GM12892 (cell line): ENCODE measurements at places on chromosomes 13 and 19.

DNA sequence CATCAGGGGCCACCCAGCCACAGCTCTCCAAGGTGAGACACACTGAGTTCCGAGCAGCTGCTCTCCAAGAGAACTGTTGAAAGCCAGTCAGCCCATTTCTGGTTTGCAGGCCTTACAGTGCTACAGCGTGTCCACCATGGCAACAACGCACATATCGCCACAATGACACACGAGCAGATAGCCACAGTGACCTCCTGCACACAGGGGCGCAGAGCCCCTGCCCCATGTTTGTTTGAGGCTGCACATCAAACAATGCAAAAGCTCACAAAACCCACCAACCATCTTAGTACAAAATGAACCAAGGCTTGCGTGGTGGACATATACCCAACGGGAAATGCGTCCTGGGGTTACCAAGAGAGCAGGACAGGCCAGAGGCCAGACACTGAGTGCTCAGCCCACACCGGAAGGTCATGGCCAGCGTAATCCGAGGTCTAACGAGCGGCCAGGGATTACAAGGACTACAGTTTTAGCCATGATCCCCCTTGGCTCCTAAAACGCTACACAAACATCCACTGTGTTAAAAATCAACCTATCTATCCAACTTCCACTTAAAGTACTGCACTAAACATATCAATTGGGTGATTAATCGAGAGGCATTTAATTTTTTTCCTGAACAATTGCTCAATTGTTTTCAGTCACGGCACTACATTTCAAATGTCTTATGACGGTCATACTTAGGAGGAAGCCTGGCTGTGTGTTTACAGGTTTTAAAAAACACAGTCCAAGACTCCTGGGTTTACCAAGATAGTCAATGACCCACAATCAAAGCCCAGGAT, 56.0 kb downstream of the STK24 start:
- no peak for DNase-seq

DNA sequence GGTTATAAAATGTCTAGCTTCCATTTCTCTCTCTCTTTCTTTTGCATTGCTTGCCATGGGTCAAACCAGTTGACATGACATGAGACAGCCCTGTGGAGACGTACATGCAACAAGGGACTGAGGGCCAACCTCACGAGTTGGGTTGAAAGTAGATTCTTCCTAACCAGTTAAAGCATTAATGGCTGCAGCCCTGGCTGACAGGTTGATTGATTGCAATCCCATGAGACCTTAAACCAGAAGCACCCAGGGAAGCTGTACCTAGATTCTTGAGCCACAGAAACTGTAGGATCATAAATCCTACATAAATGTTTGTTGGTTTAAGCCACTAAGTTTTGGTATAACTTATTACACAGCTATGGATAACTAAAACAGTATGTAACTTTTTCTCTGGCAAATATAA, 373.8 kb downstream of the DACH1 start:
- no peak for DNase-seq

DNA sequence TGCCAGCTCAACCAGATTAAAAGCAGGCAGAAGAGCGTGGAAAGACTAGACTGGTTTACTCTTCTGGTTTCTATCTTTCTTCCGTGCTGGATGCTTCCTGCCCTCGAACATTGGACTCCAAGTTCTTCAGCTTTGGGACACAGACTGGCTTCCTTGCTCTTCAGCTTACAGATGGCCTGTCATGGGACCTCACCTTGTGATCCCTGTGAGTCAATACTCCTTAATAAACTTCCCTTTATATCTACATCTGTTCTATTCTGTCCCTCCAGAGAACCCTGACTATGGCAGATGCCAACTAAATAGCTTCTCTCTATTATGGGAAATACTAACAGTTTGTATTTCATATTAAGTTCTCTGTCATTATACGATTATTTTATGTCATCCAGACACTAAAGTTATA, 609.1 kb downstream of the LMO7 start:
- no peak for DNase-seq

- no peak for DNase-seq
Observed at GRCh38 chr13:113546571-113547237, 37.8 kb upstream of the TFDP1 start.

DNA sequence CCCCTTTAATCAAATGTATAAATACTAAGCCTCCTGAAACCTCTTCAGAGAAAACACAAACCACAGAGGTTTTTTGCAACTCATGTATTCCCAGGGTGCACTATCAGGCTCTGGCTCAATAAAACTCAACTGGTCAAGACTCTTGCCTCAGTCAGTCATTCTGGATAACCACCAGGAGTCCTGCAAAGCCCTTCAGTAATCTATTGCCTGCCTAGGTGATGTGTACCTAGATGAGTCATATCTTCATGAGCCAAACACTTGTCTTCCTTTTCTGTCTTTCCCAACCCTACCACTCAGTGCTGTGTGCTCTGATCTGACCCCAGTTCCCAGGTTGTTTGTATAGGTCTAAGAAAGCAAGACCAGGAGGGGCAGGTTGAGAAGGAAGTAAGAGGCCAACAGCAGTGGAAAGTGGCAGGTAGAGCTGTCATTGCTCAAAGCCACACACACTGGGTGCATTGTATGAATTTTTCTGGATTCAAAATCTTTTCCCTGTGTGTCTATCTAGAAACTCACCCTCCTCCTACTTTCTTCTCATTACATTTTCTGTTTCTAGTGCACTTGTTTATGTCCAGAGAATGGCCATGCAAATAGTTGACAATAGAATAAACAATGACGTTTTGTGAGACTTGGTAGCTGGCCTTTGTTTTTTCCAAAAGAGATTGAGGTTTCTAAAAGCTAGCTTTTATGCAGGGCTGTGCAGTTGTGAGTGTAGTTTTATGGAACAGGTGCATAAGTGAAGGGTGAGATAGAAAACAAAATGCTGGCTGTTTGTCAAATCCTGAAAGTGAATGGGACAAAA, 48.1 kb downstream of the PSG1 start:
- DNase-seq = no peak

DNA sequence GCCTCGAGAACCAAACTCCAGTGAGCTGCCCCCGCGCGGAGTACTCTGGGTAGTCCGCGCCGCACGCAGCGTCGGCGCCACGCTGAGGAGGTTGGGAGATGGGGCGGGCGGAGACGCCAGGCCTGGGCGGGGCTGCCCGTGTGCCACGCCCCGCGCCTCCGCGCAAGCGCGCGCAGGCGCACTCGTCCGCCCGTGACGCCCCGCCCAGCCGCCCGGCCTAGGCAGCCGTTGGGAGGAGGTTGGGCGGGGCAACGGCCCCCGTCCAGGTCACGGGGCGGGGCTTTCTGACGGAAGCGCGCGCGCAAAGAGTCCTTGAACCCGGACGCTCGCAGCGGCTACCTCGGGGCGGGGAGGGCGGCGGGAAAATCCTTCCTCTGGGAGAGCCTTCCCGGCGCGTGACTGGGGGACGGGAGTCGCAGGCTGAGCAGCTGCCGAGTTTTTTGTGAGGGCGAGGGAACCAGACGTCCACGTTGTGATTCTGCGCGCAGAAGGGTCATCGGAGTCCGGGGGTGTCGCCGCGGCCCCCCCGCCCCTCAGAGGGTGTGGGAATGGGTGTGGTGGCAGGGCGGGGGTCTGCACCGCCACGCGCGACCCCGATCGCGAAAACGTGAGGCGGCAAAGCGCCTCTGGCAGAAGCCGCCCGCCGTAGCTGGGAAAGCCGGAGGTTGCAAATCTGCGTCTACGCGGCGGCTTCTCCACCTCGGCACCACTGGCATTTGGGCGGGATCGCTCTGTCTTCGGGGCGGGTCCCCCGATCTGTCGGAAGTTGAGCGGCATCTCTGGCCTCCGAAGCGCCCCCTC, at the start of gene MED26:
Gene MED26 (minus strand): TSS at position 22 of the 801 bp plus-strand sequence. CDS start 261 bp downstream, outside the sequence.
- peak; percentile 86 for DNase-seq

DNA sequence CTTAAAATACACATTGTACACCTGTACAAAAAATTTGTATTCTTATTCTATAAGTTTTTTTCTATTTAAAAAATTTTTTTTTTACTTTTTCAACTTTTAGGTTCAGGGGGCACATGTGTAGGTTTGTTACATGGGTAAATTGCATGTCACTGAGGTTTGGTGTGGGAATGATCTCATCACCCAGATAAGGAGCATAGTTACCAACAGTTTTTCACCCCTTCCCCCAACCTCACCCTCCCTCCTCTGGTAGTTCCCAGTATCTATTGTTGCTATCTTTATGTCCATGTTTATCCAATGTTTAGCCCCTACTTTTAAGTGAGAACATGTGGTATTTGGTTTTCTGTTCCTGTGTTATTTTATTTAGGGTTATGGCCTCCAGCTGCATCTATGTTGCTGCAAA, 89.9 kb downstream of the CDK8 start:
- no peak for DNase-seq

- no peak for DNase-seq
Observed at GRCh38 chr19:48292798-48293197, 22.9 kb downstream of the ZNF114 start.

- DNase-seq = no peak
Observed at GRCh38 chr13:104869501-104869900, 1666.0 kb downstream of the EFNB2 start.

GRCh38 chr13:110158226-110158625, 148.7 kb downstream of the COL4A1 start:
- DNase-seq = no peak

DNA sequence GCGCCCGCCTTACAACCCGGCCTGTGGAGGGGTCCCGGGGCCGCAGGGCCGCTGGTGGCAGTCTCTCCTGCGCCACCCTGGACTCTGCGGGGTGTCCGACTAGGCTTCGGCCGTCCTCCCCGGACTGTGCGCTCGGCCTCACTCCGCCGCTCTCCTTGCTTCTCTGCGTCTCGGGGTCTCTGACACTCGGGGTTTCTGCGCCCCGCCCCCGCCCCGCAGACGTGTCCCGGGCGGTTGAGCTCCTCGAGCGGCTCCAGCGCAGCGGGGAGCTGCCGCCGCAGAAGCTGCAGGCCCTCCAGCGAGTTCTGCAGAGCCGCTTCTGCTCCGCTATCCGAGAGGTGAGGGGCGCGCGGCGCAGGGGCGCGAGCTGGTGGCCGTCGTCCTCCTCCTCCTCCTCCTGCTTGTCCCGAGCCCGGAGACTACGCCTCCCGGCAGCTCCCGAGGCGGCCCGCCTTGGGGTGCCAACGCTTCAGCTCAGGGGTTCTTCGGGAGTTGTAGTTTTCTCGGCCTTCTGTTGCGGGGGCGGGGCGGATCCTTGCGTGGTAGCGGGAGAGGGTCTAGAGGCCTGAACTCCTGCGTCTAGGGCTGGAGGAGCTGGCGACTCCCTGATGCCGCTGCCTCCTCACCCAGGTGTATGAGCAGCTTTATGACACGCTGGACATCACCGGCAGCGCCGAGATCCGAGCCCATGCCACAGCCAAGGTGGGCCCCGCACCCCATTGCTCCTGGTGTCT, 627 bp downstream of the LIN7B start:
- DNase-seq = no peak

- no peak for DNase-seq
Observed at GRCh38 chr13:28636677-28637317, 22.1 kb upstream of the POMP start.

GRCh38 chr13:66971004-66971403, 259.1 kb downstream of the PCDH9 start:
- no peak for DNase-seq

DNA sequence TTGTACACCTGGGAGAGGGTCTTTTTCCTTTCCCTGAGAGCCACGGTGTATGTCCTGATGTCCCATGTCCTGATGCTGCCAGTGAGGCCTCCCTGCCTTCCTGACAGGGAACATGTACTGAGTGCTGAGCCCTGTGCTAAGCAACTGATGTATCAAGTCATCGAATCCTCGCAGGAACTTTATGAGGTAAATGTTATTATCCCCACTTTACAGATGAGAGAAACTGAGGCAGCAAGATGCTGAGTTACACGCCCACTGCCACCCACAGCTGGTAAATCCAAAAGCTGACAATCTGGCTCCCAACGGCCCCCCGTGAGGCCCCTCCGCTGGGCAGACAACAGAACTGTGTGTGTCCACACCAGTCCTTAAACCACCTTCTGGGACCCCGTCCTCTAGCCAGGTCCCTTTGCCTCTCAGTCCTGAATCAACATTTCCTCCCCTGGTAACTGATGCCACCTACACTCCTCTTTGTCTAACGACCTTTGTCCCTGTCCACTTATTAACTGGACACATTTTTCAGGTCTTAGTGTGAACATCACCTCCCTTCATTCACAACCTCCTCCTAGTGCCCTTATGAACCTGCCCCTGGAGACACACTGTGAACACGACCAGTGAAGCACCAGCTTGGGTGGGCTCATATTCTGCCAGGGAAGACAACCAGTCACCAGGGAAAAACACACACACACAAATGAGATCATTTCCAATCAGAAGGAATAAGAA, 5.4 kb upstream of the VSIG10L start:
- DNase-seq = no peak

DNA sequence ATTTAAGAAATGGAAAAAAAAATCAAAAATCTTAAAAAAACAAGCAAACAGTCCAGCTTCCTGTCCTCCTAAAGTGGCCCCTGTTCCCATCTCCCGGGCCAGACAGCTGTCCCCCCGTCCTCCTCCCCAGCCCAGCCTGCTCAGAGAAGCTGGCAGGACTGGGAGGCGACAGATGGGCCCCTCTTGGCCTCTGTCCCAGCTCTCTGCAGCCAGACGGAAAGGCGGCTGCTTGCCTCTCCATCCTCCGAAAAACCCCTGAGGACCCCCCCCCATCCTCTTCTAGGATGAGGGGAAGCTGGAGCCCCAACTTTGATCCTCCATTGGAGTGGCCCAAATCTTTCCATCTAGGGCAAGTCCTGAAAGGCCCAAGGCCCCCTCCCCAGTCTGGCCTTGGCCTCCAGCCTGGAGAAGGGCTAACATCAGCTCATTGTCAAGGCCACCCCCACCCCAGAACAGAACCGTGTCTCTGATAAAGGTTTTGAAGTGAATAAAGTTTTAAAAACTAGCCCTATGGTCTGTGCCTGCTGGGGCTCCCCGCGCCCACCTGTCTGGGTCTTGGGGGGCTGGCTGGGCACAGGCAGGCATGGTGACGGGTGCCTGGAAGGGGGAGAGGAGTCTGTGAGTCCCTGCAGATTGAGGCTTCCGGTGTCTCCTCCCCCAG, 3.8 kb downstream of the GADD45GIP1 start:
- no peak for DNase-seq

DNA sequence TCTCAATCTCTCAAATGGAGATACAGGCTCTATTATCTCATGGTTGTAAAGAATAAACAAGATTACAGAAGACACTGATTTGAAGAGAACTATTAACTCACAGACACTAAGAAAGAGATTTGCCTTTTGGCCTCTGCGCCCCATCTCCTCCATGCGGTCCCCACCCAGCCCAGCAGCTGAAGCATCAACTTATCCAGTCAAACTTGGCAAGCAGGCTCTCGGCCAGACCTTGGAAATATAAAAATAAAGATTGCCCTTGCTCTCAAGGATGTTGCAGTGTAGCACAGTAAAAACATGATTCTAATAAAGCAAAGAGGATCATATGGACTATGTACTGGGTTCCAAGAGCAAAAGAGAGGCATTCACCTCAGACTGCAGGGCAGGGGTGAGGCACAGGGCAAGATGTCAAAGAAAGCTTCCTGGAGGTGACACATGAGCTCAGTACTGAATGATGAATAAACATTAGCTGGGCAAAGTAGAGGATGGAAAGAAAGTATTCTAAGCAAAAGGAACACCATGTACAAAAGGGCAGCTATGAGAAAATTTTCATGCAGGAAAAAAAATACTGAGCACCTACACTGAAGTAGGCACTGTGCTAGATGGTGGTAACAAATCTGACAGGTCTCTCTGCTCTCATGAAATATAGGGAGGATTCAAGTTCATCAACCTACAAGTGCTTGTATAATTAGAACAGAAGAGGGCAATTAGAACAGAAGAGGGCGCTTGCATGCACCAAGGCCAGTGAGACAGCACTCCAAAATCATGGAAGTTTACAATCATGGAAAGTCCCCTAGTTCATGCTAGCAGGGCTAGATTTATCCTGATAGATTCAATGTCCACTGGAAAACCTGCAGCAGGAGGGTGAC, 85.0 kb downstream of the SACS start:
- no peak for DNase-seq
